ENCODE measurements at places on chromosomes 2 and 18.
A peak's percentile ranks its signal among the peaks of the same experiment; 100 is the strongest.

DNA sequence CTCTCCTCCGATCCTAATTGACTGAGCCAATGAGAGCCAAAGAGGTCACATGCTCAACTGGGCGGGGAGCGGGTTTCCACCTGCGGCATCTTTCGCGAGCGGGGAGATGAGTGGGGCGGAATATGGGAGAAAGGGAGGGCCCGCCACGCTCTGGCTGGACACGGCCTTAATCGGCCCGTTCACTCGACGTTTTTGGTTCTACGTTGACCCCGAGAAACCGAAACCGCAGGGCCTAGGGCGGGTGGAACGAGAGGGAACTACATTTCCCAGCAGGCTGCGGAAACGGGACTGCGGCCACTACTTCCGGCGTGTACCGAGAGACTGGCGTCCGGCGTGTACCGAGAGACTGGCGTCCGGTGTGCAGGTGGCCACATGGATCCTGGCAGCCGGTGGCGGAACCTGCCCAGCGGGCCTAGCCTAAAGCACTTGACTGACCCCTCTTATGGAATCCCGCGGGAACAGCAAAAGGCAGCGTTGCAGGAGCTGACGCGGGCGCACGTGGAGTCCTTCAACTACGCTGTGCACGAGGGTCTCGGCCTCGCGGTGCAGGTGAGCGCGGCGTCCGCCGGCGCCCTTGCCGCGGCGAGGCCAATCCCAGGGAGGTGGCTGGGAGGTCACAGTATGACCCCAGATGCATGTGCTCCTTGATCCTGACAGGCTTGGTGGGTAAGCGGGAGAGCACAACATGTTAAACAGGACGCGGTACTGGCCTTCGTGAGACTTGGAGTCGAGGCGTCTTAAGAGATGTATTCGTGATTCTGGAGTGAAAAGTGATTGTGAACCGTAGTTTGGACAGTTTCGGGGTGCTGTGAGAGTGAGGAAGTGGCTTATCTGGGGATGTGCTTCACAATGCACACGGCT, at the start of gene POLR1B:
POLR1B (plus strand) TSS at position 343 of the 861 bp plus-strand sequence; CDS start at position 373, 30 bp downstream.
- peak; percentile 81 for DNase-seq

DNA sequence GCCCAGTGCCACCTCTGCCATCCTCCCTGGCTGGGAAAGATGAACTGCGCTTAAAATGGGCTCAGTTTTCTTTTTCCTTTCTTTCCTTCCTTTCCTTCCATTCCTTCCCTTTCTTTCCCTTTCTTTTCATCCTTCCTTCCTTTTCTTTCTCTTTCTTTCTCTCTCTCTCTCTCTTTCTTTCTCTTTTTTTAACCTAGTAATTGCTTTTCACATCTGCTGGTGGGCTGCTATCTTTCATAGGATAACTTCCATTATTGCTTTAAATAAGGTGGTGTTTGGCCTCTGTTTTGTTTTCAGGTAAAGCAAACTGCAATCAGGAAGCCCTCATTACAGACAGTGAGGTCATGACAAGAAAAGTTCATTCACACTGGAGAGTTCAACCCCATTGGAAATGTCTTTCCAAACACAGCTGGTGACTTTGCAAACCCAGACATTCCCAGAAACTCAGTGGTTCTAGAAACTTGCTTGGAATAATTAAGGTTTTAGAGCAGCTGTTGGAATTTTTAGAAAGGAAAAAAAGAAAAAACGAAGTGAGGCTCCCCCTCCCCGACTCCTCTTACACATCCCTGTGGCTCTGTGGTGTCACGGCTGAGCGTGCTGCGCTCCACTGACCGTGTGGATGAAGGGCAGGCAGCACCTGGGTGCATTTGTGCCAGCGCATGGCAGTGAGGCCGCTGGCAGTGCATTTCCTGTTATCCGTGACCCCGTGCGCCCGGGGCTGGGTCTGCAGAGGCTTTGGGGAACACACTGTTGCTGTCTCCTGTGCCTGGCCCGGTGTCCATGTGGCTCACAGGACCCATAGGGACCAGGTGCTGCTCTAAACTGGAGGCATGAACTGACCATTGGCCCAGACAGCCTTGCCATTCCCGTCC, 76.9 kb downstream of the MBP start:
- no peak for DNase-seq

- no peak for DNase-seq
These were observed 95.0 kb downstream of the MSH2 start for GRCh38 chr2:47497843-47498460.

- no peak for DNase-seq
These were observed 126.2 kb downstream of the FSHR start for GRCh38 chr2:49028101-49028500.

- no peak for DNase-seq
These were observed 248.2 kb downstream of the PHLPP1 start for GRCh38 chr18:62963507-62963906.

DNA sequence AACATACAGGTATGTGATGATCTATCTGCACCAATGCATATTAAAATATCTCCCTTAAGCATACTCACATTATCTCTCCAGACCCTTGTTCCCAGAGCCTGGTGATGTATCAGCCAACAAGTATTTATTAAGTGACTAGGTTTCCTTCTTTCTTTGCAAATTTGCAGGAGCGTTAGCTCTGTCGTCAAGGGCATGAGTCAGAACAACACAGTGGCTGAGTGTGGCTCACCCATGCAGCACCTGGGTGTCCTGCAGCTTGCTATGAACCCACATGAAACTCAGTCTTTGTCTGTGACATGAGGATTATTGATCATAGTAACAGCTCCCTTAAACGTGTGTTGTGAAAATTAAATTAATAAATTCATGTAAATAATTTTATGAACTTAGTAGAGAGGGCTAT, 96.6 kb downstream of the PIEZO2 start:
- DNase-seq, result peak; percentile 23

GRCh38 chr18:46754661-46755292, 2.1 kb downstream of the ST8SIA5 start:
- no peak for DNase-seq

DNA sequence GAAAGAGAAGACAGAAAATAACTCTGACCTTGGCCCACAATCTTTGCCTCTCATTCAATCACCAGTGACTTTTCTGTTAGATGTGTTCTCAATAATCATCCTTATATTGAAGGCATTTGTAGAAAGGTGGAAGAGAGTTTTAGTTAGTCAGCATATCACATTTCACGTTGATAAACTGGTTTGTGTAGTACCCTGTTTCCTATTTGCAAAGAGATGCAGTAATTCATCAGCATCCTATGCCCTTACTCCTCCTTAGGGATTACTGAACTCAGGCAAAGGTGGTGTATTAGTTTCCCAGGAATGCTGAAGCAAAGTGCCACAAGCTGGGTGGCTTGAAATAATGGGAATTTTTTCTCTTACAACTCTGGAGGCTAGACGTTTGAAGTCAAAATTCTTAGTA, 145.0 kb downstream of the SPP2 start:
- DNase-seq, result no peak

- no peak for DNase-seq
These were observed 22.6 kb downstream of the FOXI3 start for GRCh38 chr2:88429929-88430328.

DNA sequence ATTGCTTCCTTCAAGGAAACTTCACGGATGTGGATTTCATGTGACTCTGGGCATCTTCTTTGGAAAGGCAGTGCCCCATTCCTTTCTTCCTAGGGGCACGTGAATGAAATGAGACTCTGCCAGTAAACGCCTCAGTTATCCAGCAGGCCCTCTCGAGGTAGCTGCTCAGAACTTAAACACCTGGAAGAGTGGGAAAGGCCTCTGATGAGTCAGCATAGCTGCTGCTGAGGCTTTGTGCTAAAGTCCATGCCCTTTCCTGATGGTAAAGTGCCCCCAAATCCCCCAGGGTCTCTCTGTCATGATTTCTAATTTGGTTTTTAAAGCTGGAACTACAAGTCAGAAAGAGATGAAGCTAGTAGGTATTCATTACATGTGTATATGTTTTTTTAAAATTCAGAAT, 3.8 kb downstream of the SLC1A4 start:
- DNase-seq, result no peak

GRCh38 chr2:227038550-227039189, 125.3 kb downstream of the COL4A4 start:
- no peak for DNase-seq

- no peak for DNase-seq
These were observed 96.9 kb downstream of the MEP1B start for GRCh38 chr18:32286749-32287148.

GRCh38 chr18:49709347-49709690, 104.0 kb downstream of the ACAA2 start:
- no peak for DNase-seq

DNA sequence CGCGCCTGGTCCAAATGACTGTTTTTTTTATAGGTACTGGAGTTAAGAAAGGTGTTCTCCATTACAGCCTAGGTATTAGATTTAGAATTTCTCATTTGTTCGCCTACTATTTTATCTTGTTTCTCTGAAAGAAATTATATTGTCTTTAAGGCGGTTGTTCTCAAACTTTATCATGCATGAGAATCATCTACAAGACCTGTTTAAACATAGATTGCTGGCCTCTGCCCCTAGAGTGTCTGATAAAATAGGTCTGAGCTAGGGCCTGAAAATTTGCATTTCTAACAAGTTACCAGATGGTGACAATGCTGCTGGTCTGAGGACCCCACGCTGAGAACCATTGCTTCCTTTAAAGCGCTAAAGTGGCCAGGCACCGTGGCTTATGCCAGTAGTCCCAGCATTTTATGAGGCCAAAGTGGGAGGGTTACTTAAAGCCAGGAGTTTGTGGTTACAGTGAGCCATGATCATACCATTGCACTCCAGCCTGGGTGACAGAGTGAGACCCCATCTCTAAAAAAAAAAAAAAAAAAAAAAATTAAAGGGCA, 34.0 kb upstream of the RNF138 start:
- DNase-seq, result no peak

DNA sequence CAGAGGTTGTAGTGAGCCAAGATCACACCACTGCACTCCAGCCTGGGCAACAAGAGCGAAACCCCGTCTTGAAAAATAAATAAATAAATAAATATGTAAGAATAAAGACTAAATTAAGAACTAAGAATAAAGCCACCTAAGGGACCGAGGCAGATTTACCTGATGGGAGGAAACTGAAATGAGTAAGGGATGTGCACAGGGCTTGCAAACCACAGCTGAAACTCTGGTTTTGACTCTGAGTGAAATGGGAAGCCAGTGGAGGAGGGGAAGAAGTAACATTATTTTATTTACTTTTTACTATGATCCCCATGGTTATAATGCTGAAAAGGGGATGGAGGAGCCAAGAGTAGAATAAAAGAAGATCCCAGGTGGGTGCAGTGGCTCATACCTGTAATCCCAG, 107.3 kb downstream of the CABYR start:
- no peak for DNase-seq

DNA sequence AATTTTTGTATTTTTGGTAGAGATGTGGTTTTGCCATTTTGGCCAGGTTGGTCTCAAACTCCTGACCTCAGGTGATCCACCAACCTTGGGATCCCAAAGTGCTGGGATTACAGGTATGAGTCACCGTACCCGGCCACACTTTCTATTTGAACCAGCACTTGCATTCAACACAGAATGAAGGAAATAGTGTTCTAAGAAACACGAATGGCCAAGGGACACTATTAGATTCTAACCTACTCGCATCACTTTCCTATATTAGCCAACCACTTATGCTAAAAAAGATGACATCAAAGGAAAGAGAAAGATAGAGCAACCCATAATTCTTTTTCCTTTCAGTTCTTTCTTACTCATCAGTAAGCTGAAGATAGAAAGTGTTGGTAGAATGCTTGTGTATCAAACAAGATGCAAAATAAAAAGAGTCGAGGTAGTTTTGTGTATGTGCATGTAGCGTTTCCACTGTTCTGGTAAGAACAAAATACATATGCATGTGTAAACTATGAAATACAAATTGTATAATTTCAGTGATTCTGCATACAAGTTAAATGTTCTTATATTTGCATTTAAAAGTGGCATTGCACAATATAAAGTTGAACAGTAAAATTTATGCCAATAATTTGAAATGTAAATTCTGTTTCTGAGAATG, 247.6 kb downstream of the CDCA7 start:
- DNase-seq, result no peak

GRCh38 chr2:149858901-149859634, 271.5 kb upstream of the MMADHC start:
- no peak for DNase-seq

DNA sequence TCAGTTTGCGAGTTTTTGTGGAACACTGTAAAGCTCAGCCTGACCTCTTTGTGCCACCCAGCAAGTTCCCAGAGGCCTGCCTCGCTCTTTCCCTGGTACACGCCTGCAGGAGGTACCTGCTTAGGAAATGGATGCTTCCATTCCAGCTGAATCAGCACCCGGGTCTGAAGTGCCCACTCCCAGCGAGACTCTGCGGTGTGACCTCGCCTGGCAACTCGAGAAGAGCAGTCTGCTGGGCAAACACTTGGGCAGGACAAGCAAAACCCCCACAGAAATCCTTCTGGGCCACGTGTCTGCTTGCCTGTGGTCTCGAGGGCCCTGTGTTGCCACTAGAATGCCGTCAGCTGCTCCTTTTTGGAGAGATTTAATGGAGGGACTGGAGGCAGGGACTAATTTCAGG, 127.6 kb downstream of the MAPK4 start:
- DNase-seq, result no peak

DNA sequence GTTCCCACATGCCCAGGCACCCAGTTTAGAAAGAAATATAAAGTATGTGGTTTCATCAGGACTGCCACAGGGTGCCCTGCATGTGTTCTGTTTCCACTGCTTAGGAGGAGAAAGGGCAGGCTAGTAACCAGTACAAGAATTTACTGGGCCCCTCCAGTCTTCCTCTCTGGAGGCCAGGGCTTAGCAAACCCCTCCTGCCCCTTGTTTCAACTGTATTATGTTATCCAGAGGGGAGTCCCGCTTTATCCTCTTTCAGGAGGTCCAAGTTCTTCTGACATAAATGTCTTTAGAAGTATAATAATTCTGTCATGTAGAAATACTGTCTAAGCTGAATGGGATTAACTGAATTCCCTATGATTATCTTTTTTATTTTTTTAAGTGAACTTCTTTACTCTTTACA, 132.1 kb downstream of the WDSUB1 start:
- no peak for DNase-seq

GRCh38 chr18:45015788-45016128, 335.1 kb downstream of the SETBP1 start:
- no peak for DNase-seq

DNA sequence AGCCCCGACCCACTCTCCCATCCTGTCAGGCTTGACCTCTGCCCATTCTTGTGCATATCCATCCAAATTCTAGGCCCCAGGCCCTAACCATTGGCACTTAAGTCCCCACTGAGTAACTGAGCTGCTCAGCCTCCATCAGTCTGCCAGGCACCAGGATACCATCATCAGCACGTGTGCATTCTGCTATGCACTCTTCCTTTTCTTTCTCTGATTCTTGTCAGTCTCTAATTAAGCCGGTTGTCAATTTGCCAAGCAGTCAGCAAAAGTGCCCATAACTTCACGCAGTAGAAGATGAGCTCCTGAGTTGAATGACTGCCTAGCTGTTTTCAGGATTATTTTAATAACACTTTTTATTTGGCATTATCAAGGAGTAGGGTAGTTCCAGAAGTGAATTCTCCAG, 107.2 kb downstream of the FEZ2 start:
- DNase-seq, result no peak

GRCh38 chr2:169464882-169465281, 14.4 kb upstream of the BBS5 start:
- DNase-seq, result no peak

GRCh38 chr2:10059016-10059351, 15.6 kb downstream of the KLF11 start:
- DNase-seq, result no peak

- DNase-seq, result no peak
These were observed 202.4 kb upstream of the AGAP1 start for GRCh38 chr2:235291461-235291860.

GRCh38 chr2:208531361-208531760, 124.8 kb downstream of the PTH2R start:
- DNase-seq, result no peak

GRCh38 chr18:61544178-61544577, 210.9 kb downstream of the CDH20 start:
- DNase-seq, result no peak

GRCh38 chr2:113080134-113080533, 12.4 kb downstream of the IL1F10 start:
- no peak for DNase-seq

Measured in H54 (cell line).